ENCODE measurements at places on chromosomes 1 and 21. TPM values are rescaled to one million over a fixed set of nuclear protein-coding genes. Genes with fewer than 3 reads are reported as not detected.

GRCh38 chr1:234315091-234315541 lies 58.1 kb upstream of the COA6 start:
- H3K36me3 ChIP-seq = no peaks in the 10 kb centered on the region
- peak overlapping the region; percentile 32 for H3K27ac ChIP-seq

Gene HMGB4
- total RNA-seq = not detected

DNA sequence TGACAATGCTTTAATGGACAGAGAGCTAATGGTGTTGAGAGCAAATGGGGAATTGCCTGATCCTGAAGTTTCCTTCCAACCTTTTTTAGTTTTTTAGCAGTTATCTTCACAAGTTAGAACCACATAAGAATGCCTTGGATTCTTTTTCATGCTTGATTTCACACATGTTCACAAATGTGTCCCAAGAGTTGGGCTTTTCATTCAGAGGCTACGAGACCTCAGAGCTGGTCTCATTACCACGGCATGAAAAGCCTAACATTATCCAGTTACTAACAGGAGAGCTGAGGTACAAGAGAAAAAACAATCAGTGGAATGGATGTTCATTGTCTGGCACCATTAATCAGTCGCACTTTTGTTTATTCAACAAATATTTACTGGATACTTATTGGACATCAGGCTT lies 340.6 kb downstream of the ZNF326 start:
- H3K27ac ChIP-seq = no peak overlapping the region
- H3K27me3 ChIP-seq = no peaks in the 10 kb centered on the region
- no peaks in the 10 kb centered on the region for H3K4me1 ChIP-seq
- H3K4me3 ChIP-seq = no peak overlapping the region
- H3K36me3 ChIP-seq = no peaks in the 10 kb centered on the region
- DNase-seq = no peak

Gene SMPDL3B
- total RNA-seq = 6.6 TPM

Gene RNF186
- total RNA-seq = 2.5 TPM

DNA sequence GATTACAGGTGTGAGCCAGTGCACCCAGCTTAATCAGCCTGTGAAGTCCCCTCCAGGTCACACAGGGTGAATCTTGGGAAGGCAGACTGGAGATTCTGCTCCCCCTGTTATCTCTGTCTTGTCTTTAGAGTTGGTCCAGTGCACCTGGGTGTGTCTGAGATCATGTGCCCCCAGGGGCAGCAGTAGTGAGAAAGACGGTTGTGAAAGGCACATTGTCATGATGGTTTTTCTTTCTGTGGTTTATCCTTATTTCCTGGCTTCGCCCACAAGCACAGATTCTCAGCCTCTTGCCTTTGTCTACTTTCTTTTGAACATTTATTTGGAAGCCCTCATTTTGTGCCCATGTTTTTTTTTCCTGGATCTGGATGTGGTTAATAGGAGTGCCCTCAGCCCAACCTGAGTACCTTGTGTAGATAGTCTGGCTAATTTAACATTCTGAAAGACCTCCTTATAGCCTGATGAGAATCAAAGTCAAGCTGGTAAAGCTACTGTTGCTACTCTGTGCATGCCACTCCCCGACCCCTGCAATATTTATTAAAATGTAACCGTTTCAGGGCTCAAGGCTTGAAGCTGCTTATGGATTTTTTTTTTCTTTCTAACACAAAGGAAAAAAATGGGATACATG lies 23.7 kb downstream of the UCK2 start:
- no peaks in the 10 kb centered on the region for H3K36me3 ChIP-seq
- no peaks in the 10 kb centered on the region for H3K4me1 ChIP-seq
- no peak for DNase-seq
- H3K27ac ChIP-seq = no peak overlapping the region
- no peaks in the 10 kb centered on the region for H3K27me3 ChIP-seq
- no peak overlapping the region for H3K4me3 ChIP-seq

DNA sequence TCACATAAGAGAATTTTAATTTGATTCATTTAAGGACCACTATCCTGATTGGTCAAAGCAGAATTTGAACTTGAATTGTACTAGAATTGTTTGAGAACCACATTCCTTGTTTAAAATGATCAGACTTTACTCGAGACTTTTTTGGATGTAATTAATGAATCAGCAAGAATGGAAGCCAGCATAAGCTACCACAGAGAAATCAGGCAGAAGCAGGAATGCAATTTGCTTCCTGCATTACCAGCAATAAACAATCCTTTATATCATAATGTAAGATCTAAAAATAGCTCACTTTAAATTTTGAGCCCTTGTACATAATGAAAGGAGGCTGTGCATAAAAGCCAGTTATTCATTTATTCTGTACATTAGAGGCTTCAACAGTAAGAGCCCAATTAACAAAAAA lies 119.8 kb upstream of the BACE2 start:
- H3K36me3 ChIP-seq = no peaks in the 10 kb centered on the region
- no peak for DNase-seq
- no peaks in the 10 kb centered on the region for H3K4me1 ChIP-seq

DNA sequence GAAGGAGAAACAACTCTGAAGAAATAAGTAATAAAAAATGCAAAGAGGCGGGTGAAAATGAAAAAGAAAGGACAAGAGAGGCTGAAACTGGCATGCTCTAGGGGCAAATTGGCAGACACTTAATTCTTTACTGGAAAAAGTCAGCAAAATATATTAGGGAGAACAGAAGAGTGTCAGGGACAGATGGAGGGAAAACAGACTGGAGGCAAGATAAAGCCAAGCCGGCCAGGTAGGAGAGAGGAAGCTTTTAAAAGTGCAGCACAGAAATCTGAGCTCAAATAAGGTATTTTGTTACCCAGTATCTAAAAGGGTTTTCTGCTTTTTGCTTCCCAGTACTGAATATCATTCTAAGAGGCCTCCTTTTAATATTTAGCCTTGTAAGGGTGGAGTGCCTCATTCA lies 339.3 kb downstream of the PAPPA2 start:
- H3K36me3 ChIP-seq = no peaks in the 10 kb centered on the region
- DNase-seq = no peak
- H3K27me3 ChIP-seq = no peaks in the 10 kb centered on the region
- H3K27ac ChIP-seq = no peak overlapping the region

GRCh38 chr1:230834292-230834691 lies 34.0 kb downstream of the C1orf198 start:
- DNase-seq = no peak
- no peaks in the 10 kb centered on the region for H3K36me3 ChIP-seq
- no peak overlapping the region for H3K4me3 ChIP-seq
- no peaks in the 10 kb centered on the region for H3K27me3 ChIP-seq

Gene C1orf141
- not detected for total RNA-seq

DNA sequence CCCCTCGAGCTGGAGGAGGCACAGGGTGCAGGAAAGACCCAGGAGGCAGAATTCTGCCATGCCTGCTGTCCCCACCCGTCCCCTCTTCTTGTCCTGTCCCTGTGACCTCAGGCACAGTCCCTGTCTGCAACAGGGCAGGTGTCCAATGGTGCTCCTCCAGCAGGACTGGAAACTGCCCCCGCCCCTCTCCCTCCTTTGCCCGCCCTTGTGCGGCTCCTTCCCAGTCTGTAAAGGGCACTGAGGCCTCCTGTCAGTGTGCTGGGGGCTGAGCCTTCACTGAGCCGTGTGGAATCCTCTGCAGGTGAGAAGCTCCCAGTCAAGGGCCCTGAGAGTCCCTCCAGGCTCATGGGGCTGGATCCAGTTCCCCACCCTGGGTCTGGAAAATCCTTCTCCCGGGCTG lies 28.9 kb downstream of the PRDM16 start:
- no peak overlapping the region for H3K4me3 ChIP-seq
- H3K27me3 ChIP-seq = no peaks in the 10 kb centered on the region
- no peak for DNase-seq
- H3K4me1 ChIP-seq = no peaks in the 10 kb centered on the region
- H3K36me3 ChIP-seq = no peaks in the 10 kb centered on the region
- H3K27ac ChIP-seq = no peak overlapping the region

DNA sequence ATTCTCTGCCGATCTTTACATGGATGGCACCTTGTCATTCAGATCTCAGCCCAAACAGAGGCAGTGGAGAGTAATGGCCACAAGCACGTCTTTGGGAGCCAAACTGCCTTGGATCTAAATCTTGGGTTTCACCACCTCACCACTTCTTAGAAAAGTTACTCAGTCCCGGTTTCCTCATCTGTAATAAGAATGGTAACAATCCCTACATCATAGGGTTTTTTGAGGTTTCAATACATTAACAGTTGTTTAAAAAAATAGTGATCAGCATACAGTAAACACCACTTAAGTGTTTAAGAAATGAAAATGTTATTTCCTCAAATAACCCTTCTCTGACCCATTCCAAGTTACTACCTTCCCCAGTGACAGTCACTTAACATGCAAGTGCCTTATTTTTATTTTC lies 38.5 kb upstream of the KCNA3 start:
- H3K4me1 ChIP-seq = no peaks in the 10 kb centered on the region
- no peak overlapping the region for H3K27ac ChIP-seq
- no peak overlapping the region for H3K4me3 ChIP-seq

GRCh38 chr1:192805832-192806323 lies 3.0 kb upstream of the RGS2 start:
- no peaks in the 10 kb centered on the region for H3K4me1 ChIP-seq
- no peaks in the 10 kb centered on the region for H3K27me3 ChIP-seq
- no peak for DNase-seq
- H3K27ac ChIP-seq = no peak overlapping the region

Gene S100A1
- total RNA-seq = not detected

Gene ASAP3
- 11.2 TPM for total RNA-seq

- DNase-seq = no peak
- H3K4me1 ChIP-seq = no peaks in the 10 kb centered on the region
- no peaks in the 10 kb centered on the region for H3K36me3 ChIP-seq
- H3K4me3 ChIP-seq = no peak overlapping the region
- H3K27ac ChIP-seq = no peak overlapping the region
- H3K27me3 ChIP-seq = no peaks in the 10 kb centered on the region
Measured at GRCh38 chr1:81840805-81841204, 40.1 kb downstream of the ADGRL2 start.

DNA sequence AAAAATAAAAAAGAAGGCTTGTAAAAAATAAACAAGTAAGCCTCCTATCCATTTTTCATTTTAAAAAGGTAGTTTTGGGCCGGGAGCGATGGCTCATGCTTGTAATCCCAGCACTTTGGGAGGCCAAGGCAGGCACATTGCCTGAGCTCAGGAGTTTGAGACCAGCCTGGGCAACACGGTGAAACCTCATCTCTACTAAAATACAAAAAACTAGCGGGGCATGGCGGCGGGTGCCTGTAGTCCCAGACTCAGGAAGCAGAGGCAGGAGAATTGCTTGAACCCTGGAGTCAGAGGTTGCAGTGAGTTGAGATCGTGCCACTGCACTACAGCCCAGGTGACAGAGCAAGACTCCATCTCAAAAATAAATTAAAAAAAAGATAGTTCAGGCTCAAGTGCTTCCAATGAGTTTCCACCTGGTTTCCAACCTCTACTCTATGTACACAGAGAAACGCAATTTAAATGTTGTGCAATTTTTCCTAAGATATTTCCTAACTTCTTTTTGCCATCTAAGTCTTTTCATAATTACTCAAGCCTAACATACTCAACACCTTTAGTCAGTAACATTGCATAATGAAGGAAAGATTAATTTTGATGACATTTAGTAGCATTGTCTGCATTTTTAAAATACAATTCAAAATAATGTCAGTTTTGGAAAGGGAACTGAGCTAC lies 106.3 kb downstream of the KCNT2 start:
- H3K27ac ChIP-seq = no peak overlapping the region
- no peaks in the 10 kb centered on the region for H3K4me1 ChIP-seq
- H3K4me3 ChIP-seq = no peak overlapping the region
- H3K36me3 ChIP-seq = no peaks in the 10 kb centered on the region

DNA sequence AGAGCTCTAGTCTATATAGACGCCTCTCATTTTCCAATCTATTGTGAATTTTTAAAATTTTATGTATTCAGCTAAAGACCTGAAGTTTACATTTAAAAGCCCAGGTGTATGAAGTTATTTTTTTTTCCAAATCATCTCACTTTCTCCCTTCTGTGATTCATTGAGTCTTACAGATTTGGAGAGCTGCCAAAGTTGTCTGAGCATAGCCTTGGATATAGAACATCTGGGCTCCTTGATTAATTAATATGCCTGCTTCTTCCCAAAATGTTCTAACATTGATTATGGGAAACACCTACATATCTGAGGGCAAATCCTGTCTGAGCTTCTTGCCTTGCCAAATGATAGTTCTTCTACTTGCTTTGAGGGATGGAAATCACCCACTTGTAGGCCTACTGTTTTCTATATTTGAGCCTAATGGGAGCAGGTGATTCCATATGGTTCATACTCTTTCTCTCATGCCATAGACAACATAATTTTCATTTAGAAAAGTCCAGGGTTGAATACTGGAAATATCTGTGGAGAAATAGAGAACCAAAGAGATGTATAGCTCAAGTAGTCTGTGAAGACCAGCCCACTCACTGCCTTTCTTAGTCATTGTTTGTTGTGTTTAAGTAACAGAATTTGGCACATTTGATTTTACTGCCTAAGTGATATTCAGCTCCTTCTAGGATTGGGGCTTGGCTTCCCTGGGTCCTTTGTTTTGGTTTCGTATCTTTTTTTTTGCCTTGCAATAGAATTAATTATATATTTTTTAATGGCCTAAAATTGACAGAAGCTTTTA lies 46.2 kb downstream of the MACF1 start:
- no peak for DNase-seq

GRCh38 chr1:214791961-214792360 lies 189.0 kb downstream of the CENPF start:
- H3K36me3 ChIP-seq = no peaks in the 10 kb centered on the region
- H3K27ac ChIP-seq = no peak overlapping the region
- no peak for DNase-seq
- H3K27me3 ChIP-seq = no peaks in the 10 kb centered on the region

DNA sequence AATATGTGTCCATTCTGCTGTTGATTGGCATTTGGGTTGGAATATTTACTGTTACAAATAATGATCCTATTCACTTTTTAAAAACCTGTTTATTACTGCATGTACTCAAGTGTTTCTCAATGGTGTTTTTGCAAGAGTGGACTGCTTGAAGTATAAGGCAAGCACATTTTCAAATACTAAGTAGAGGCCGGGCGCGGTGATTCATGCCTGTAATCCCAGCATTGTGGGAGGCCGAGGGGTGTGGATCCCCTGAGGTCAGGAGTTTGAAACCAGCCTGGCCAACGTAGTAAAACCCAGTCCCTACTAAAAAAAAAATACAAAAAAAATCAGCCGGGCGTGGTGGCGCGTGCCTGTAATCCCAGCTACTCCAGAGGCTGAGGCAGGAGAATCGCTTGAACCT lies 276.9 kb upstream of the ADGRL4 start:
- no peak overlapping the region for H3K27ac ChIP-seq
- no peaks in the 10 kb centered on the region for H3K27me3 ChIP-seq
- no peaks in the 10 kb centered on the region for H3K4me1 ChIP-seq
- DNase-seq = no peak

Gene DNASE2B
- total RNA-seq = not detected
